Urothelium cell line (cell line): ENCODE measurements at places on chromosomes 3 and 15.

DNA sequence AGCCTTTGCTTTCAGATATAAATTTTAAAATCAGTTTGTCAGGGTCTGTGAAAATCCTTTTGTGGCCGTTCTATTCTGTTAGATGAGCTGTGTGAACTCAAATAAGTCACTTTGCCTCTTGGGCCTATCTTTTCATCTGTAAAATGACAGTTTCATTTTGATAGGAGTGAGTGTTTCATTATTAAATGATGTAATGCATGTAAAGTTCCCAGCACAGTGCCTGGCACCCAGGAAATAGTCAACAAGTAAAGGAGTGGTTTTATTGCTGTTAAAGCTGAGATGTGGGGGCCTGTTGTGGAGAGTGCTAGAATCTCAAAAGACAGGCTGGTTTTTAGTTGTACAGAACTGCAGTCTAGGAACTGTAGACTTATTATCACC, 394.5 kb upstream of the CFAP20DC start:
- DNase-seq: no peak

DNA sequence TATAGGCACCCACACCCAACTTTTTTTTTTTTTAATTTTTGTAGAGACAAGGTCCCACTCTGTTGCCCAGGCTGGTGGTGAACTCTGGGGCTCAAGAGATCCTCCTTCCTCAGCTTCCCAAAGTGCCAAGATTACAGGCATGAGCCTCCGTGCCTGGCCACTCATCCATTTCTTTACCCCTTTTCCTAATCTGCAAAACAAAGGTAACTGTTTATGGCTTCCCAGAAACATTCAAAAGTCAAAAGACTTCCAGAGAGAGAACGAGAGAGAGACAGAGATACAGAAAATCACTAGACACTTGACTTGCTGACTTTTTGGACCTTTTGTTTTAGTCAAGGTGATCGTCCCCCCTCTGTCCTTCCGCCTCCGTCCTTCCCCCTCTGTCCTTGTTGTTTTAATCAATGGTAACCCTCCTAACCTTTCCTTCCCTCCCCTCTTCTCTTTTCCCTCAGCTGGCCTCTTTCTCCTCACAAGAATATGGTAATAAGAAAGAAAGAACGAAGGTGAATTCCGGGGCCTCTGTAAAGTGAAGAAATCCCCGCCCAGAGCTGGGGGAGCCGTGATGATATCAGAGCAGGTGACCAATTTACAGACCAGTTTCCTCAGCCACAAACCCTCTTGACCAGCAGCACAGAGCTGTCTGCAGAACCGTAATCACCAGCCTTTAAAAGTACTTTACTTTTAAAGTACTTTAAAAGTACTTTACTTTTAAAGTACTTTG, 21.9 kb downstream of the KLHL6 start:
- no peak for DNase-seq

DNA sequence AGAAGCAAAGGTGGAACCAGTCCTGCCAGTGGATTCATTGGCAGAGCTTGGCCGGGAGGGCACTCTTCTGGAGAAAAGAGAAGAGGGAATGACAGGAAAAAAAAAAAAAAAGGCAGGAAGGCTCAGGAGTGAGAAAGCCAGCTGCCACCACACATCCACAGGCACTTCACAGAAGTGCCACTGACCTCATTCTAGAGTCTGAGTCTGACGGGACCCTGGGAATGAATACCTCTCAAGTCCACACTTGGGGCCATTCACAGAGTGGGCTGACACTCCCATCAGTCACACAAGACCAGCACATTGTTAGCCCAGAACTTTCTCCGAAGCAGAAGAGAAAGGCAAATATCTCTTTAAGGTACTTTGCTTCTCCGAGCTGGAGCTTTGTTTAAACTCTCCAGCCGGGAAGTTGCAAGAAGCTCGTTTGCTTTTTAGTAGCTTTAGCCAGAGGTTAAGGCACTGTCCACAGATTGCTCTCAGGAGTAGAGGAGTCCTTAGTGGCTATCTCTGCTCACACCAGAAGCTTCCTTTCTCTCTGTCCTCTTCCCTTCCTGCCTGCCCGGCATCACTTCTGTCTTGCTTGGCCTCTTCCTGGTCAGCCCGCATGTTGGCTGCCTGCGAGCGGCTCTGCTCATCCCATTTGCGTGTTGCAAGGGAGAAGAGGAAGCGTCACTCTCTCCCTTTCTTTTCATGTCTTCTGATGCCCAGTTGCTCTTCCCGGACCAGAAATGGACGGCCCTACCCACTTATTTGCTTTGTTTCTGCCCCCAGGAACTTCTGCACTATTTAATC, 53.8 kb downstream of the CMTM6 start:
- no peak for DNase-seq

- no peak for DNase-seq
Observed at GRCh38 chr3:37544869-37545352, 316.8 kb upstream of the CTDSPL start.

DNA sequence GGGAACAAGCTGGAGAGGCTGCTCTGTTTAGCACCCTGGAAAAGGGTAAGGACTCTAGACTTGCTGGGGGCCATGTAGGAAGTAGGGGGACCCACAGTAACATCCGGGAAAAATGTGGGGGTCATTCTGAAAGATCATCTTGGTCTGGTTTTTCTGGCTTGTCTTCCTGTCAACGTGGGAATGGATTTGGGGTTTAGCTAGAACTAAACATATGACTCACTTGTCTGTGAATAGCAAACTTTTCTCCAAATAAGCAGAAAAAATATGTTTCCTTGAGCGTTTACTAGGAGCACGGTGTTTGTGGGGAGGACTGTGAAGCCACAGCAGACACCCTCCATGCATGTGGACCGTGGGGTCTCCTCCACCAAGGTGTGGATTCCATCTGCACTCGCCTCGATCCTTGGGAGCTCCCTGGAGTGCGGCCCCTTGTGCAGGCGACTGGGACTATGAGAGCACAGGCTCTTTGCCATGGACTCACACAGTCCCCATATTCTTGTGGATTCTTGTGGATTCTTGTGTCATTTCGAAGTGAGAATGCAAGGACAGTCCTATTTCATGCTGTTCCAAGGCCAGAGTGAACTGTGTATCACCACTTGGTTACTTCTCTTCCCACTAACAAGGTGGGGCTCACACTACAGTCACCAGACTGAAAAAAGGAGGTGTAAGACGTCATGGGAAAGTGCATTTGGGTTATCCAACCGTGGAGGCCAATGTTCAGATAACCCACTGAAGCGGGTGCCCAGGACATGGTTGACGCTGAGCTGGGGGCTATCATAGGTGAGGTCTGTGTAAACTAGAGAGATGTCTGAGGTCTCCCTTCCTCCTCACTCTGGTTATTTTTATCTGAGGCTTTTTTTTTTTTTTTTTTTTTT, 25.5 kb downstream of the PGPEP1L start:
- DNase-seq: no peak

GRCh38 chr3:126817781-126818180, 113.7 kb downstream of the CHCHD6 start:
- no peak for DNase-seq

DNA sequence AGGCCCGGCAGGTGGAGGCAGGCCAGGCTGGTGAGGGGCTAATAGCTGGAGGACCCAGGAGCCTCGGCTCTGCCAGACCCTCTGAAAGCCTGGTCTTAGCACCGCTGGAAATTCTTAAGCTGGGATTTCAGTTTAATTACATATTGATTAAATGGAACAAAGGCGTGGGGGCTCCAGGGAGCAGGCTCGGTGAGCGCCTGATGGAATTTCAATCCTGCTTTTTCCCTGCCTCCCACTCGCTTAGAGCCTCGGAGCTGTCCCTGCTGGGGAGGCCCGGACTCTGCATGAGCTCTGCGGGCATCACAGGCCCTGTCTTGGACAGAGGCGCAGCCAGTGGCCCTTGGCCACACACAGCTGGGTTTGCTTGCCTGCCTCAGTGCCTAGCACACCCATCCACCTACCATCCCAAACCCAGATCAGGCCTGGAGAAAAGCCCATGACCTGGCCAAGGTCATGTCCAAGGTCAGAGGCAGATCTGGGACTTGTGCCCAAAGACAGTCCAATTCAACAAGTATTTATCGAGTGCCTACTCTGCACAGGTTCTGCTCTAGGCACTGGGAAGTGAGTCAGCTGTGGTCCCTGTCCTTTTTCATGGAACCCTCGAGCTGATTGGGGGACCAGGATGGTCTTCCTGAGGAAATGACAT, 40.6 kb downstream of the LINGO1 start:
- DNase-seq: no peak
